ENCODE measurements at places on chromosomes 1 and 21.

- no peak for DNase-seq
Observed at GRCh38 chr21:26379561-26379960, 193.5 kb downstream of the CYYR1 start.

DNA sequence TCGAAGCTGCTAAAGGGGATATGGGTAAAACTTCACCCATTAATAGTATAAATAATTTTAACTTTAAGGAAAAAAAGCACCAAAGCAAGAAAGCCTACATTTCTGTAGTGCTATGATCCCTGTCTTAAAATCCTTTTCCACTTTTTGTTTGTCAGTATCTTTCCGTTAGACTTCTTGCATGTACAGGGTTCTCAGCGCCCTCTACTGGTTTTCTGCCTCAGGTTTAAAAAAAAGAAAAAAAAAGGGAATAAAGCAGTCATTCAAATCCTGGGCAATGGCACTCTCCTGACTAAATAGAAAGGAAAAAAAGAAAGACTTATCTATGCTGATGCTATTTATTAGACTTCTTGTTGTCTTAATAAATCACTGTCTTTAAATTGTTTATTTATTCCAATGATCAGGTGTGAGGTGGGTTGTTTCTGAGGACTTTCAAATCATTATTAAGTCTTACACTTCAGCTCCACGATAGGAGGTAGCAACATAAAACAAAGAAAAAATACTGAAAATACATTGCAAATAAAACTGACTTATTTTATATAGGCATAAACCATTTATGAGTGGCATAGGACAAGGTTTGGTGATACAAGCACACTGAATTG, 475.4 kb upstream of the NR5A2 start:
- peak; percentile 79 for DNase-seq

DNA sequence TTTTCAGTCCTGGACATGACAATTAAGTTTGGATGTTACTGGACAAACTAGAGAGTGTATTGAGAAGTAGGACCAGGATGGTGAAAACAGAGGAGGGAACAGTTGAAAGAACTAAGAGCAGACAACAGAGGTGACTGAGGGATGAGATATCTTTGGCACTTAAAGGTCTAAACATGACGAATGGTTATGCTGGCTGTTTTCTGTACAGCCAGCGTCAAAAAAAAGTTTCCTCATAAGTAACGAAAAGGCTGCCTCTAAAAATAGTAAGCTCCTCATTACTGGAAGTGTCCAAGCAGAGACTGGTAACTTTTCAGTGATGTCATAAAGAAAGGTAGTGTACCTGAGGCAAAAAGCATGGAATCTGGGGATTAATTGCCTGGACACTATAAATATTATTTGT, 35.2 kb upstream of the AK4 start:
- DNase-seq: no peak

- no peak for DNase-seq
Observed at GRCh38 chr1:112256411-112256810, 139.6 kb upstream of the CTTNBP2NL start.

- peak; percentile 79 for DNase-seq
Observed at GRCh38 chr1:84996846-84997666, at the start of gene MCOLN2. Gene MCOLN2, minus strand, starts transcription at chr1:84997113. Its CDS starts 241 bp downstream, at chr1:84996872.

DNA sequence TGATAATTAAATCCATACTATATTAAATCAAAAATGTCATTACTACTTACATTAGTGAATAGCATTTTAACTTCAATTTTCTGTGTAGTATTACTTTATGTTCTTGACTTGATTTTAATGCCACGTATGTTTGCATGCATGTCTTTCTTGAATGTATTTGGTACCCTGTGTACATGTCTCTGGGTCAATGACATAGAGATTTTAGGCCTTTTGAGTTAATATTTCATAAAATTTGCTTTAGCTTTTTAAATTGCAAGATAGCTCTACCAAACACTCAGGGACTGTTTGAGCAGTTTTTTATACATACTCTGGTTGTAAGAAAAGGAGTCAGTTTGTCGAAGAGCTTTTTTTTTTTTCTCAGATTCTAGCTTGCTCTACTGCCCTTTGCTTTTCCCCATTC, 1.5 kb downstream of the MLLT11 start:
- DNase-seq: no peak

DNA sequence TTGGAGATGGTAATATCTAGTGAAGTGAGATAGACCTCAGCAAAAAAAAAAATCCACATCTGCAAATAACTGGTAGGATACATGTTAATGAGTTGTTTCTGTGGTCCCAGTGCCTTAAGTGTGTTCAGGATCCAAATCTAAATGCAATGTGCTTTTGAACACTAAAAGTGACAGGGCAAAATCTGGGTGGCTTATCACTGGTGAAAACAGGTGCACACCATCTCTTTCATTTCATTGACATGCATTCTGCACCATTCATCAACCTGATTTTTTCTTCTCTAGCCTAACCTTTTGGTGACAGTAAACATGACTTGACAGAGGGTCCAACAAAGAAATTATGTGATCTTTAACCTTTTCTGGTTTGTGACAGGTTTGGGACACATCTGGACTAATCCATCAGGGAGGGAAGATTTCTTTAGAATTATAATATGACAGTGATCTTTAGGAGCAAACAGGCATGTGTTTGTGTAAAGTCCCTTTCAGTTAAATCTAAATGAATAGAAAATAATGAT, 201.6 kb upstream of the NEGR1 start:
- DNase-seq: no peak

- DNase-seq: no peak
Observed at GRCh38 chr1:212738330-212738729, 38.7 kb upstream of the BATF3 start.

GRCh38 chr1:12587981-12588640, 29.9 kb downstream of the DHRS3 start:
- DNase-seq: no peak

- no peak for DNase-seq
Observed at GRCh38 chr1:89927049-89927448, 67.9 kb upstream of the ZNF326 start.

GRCh38 chr1:175618559-175618958, 124.8 kb downstream of the TNR start:
- DNase-seq: no peak

- DNase-seq: no peak
Observed at GRCh38 chr1:68675336-68675735, 178.5 kb upstream of the DEPDC1 start.

DNA sequence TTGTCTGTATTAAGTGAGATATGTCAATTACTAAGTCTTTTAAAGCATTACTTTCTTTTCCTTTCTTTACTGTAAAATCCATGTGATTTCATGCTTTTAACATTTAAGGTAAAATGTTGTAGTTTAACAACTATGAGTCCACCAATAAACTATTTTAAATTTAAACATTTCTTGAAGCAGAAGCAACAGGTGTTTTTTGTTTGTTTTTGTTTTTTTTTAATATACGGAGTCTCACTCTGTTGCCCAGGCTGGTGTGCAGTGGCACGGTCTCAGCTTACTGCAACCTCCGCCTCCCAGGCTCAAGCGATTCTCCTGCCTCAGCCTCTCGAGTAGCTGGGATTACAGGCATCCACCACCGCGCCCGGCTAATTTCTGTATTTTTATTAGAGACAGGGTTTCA, 15.6 kb downstream of the AIDA start:
- DNase-seq: no peak

GRCh38 chr1:56453016-56453415, 126.3 kb downstream of the PLPP3 start:
- no peak for DNase-seq

DNA sequence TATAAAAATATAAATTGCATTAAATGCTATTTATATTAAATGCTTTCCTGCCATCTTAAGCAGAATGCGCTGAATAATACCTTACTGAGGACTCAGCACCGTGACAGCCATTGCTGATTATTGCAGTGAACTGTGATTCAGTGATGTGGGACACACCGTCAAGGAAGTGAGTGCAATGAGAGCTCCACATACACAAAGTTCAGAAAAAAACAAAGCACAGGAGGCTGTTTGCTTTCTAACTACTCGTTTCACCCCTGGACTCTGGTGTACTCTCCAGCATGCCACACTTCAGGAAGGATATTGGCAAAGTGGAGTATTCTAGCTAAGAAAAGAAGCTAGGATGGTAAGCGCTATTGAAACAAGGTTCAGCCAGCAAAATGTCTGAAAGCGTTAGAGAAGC, 57.4 kb upstream of the CXADR start:
- no peak for DNase-seq

DNA sequence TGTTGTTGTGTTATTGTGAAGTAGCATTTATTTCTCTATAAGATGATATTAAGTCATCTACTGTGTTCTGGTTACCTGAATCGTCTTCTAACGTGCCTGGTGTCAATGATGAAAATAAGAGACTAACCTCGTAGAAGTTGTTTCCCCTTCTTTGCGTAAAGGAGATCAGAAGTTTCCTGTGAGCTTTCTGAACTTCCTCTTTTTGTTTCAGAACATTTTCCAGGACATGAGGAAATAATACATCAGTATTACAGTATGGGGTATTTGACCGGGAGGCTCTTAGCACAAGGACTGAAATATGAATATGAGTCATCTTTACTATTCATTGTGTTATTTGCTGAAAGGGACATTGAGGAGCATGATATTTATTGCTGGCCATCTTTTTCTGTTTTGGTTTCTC, 1.3 kb downstream of the ST6GALNAC3 start:
- DNase-seq: no peak

GRCh38 chr21:36436829-36437744, 42.8 kb downstream of the CLDN14 start:
- DNase-seq: no peak

DNA sequence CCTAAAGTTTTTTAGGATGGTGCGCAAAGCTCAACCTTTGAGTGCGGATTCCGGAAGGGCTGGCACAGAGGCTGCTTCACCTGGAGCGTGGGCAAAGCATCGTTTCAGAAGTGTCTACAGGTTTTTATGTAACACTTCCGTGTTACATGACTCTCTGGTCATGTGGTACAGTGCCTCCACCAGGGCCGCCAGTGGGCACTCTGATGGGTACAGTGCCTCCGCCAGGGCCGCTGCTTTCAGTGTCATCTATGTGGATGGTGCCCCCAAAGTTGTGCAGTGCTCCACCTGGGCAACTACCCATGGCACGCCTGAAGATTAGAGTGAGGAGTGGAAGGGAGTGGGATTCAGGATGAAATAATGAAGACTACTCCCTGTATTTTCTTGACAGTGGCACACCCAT, 101.4 kb upstream of the C1orf174 start:
- no peak for DNase-seq

GRCh38 chr1:230431527-230431926, 5.4 kb upstream of the PGBD5 start:
- no peak for DNase-seq
